ENCODE measurements at places on chromosomes 3 and 15.

DNA sequence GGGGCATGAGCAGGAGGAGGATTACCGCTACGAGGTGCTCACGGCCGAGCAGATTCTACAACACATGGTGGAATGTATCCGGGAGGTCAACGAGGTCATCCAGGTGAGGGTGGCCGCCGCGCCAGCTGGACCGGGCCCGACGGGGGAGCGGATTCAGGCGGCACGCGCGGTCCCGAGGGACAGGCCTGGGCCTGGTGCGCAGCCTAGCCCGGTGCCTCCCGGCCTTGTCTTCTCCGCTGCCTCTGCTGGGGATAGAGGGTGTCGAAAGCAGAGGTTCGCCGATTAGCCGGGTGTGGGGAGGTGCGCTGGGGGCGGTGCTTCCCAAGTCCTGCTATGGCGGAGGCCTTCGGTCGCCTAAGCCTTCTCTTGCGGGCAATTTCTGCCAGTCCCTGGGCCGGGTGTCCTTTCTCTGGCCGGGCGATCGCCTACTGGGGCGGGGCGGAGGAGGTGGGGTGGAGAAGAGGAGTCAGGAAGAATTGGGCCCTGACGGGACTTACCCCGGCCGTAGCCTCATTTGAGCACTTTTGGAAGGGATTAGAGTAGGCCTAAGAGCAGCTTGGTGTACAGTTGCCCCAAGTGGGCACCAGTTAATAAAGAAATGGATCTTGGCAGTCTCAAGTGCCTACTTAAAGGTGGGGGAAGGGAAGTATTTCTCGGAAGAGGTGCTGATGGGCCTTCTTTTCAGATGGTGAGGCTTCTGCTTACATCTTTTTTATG is 940 bp downstream of the ARIH1 start:
- DNase-seq, result peak; percentile 71

GRCh38 chr3:57974796-57975388 is 33.3 kb upstream of the FLNB start:
- DNase-seq, result no peak

- no peak for DNase-seq
Measured at GRCh38 chr3:142319094-142319493, 93.7 kb upstream of the GK5 start.

DNA sequence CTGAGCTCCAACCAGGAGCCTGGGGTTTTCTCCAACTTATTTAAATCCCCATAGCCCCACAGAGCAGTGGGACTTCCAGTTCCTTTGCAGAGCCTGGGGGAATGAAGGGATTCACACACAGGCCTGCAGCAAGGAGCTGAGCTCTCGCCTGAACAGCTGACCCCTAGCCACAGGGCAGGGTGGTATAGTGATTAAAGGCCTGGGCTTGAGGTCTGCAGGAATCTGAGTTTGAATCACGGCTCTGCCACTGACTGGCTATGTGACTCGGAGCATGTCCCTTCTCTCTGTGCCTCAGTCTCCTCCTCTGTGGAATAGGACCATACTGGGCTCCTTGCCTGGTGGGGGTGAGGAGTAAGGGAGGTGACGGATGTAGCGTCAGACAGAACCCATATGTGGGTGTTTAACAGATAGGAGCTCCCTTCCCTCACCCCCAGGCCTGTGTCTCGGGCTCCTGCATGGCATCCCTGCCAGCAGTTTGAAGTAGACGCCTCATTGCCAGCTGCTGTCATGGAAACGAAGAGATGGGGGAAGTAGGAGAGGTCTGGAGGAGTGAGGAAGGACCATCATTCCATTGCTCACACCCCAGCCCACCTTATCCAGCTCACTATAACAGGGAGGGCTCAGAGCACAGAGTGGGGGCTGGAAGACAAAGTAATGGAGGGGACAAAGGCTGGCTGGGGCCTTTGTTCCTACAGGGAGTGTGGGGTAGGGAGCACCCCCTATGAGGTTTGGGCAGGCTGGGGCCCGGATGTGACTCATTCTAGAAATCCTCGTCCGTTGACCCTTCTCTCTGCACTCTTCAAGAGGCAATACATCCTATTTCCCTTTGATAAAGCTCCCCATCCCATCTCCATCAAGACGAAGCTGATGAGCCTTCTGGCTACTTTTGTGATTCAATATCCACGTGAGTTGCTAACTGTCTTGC is 14.8 kb downstream of the HRH1 start:
- no peak for DNase-seq

DNA sequence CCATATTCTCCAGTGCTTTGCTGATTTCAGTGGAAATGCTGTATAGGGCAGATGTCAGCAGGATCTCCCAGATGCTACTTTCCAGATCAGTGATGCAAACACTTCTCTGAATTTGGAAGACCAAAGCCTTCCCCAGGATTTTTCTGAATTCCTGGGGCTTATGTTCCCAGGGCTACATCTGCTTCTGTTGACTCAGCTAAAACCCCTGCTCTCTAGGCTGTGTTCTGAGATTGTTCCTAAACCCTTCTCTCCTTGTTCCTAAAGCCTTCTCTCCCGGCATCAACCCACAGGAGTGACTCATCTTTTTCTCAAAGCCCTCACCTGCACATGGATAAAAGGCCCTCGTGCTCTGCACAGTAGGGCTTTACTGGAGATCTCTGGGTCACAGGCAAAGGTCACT is 35.5 kb downstream of the FAH start:
- no peak for DNase-seq

- no peak for DNase-seq
Measured at GRCh38 chr3:62097121-62097520, 276.2 kb downstream of the FEZF2 start.

DNA sequence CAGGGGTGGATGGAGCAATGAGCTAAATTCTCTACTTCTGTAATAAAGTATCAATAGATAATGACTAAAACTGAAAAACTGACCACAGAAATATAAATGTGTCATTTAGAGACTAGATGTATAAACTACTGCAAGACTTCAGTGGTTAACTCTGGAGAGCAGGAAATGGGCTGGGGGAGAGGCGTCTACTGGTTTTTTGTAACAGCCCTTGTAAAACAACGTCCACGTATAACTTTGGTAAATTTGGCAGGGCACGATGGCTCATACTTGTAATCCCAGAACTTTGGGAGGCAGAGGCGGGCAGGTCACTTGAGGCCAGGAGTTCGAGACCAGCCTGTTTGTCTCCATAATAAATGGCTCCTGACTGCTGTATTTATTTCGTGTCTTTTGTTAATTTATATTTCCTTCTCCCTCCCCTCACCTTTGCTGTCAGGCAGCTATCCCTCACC is 12.5 kb downstream of the RAB27A start:
- DNase-seq, result no peak

- DNase-seq, result peak; percentile 39
Measured at GRCh38 chr3:152298393-152299248, 29.9 kb downstream of the MBNL1 start.

DNA sequence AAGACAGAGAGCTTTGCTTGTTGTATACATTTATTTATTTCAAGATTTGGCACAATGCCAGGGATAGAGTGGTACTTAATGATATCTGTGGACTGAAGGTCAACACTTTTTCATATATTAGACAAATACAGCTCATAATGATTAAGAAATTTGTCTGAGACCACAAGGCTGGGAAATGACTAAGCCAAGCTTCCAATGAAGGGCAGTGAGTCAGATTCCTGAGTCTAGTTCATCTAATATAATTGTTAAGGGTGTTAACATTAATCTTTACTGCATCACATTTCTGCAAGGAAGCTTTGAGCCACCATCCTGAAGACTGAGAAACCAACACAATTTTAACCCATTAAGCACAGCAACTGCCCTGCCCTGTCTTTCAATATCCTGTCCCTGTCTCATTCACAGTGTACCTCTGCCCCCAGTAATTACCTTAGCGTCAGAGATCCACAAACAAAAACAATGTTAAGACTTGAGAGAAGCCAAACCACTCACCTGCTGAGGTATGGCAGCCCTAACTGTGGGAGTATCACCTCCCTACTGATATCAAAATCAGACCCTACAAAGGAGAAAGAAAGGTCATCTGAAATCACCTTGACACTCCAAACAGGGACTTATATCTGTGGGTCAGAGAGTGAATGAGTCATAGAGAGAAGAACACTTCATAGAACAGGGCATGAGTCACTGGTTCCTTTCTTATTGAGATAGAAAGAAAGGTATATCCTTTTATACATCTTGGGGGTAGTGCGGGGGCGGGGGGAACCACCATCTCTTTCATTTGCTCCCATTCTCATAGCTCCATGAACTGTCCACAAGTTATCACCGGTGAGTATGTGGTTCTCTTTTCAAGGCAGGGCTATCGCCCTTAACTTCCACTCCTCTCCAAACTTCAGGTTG is 74.7 kb downstream of the MAGI1 start:
- DNase-seq, result peak; percentile 28

GRCh38 chr3:14246414-14246813 is 67.8 kb downstream of the LSM3 start:
- no peak for DNase-seq

- DNase-seq, result no peak
Measured at GRCh38 chr15:64751464-64751863, 23.9 kb downstream of the RBPMS2 start.

DNA sequence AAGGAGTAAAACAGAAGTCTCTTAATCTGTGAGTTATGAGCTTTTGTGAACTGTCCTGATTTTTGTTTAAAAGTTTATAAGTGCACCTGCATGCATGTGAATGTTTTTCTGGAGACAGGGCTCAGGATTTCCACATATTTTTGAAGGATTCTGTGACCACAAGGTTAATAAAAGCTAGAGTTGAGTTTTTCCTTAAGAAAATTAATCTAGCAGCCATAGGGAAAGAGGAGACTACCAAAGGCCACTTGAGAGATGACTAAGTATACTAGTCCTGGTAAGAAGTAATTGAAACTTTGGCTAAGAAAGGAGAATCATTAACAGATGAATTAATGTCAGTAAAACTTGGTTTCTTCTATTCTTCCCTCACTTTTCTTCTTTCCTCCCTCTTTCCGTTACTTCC is 176.8 kb upstream of the EPHA3 start:
- no peak for DNase-seq

DNA sequence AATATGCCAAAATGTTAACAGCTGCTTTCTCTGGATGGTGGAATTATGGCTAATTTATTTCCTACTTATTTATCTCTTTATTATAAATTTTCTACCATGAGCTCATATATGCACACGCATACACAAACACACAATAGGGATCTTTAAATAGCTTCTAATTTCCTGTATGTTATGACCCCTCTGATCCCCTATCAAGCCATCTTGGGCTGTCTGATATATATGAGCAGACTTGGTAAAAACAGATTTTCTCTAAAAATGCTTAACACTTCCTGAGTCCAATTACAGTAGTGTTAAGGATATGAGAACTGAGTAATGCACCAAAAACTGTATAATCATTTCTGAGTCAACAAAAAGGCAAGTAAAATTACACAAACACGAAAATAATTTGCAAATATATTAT is 52.0 kb upstream of the LMOD3 start:
- DNase-seq, result no peak

DNA sequence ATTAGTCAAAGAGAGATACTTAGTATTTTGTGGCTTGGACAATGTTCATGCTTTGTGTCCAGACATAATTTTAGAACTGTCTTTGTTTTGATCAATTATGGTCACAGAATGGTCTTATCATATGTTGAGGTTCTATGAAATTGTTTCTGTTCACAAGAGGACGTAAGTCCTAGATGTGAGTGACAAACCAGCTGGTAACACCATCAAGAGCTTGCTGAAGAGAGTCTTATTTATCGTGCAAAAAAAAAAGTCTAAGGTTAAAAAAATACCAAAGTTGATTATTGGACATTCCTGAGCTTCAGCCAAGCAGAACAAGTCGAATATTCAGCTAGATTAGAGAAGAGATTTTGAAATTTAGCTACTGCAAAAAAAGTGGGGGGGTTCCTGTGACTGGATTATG is 495.9 kb upstream of the NAALADL2 start:
- no peak for DNase-seq

- DNase-seq, result no peak
Measured at GRCh38 chr15:94477913-94478553, 246.7 kb downstream of the MCTP2 start.

GRCh38 chr15:70278644-70279043 is 180.9 kb upstream of the TLE3 start:
- DNase-seq, result no peak

DNA sequence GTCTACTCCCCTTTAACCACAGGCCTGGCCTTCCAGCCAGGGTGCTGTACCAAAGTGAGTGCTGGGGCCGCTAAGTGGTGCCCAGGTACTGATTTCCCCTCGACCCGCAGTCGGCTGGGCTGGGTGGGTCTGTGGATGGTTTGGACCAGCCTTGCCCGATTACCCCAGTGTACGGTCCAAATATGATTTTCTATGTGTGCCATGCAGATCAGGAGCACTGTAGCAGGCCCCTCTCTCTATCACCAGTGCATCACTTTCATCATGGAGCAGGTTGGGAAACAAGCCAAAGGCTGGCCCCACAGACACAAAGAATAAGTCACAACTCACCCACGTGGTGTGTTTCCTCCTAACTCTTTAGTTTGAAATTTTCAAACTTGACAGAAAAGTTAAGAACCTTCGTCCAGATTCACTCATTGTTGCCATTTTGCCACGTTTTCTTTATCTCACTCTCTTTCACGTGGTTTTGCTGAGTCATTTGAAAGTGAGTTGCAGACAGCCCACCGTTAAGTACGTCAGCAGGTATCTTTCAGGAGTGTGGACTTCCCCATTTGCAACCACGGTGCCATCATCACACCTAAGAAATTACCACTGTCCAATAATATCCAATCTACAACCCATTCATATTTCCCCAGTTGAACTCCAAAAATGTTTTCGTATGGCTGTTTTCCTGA is 37.0 kb downstream of the ZNF710 start:
- no peak for DNase-seq

DNA sequence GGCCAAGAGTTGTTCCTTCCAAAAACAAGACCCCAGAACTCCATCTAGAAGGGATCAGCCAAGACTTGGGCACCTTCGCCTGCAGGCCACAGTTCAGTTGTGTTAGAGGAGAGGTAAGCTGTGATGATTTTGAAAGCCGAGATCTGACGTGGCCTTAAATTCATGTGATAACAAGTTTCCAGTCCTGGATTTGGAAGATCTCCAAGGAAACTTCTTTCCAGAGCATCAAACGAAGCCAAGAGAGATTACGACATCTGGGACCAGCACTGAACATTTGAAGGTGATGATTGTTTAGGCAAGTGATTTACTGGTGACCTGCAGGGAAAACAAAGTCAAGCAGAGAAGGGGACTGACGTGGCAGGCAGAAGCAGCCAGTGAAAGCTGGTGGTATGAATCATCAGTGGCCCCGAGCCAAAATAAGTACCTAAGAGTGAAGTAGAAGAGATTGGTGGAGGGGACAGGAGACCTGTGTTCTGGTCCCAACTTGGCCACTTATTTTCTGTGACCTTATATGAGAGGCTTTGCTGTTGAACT is 339.0 kb upstream of the PROK2 start:
- DNase-seq, result peak; percentile 27

All from iPS-NIHi11 (cell line).